GM23338 (cell line): ENCODE measurements at places on chromosomes 12 and 14. TPM values are rescaled to one million over a fixed set of nuclear protein-coding genes. Genes with fewer than 3 reads are reported as not detected.

The IFI27L2 gene
- 16.8 and 23.4 TPM in 2 replicates for total RNA-seq

The OR4K15 gene
- total RNA-seq = not detected in 2 replicates

The LRTM2 gene
- 0.12 TPM in 1 of 2 replicates, not detected in the other for total RNA-seq

The KLRC1 gene
- not detected in 2 replicates for total RNA-seq

The CACNB3 gene
- 3.4 and 4.1 TPM in 2 replicates for total RNA-seq

The KLRD1 gene
- 0.03 TPM in 1 of 2 replicates, not detected in the other for total RNA-seq

The CLEC6A gene
- total RNA-seq = 0.19 TPM in 1 of 2 replicates, not detected in the other

The CEBPE gene
- total RNA-seq = not detected in 2 replicates

The MYF6 gene
- not detected in 2 replicates for total RNA-seq

The APOLD1 gene
- 0.43 and 0.94 TPM in 2 replicates for total RNA-seq

The MDM1 gene
- total RNA-seq = 18.9 and 23.3 TPM in 2 replicates

The PROX2 gene
- total RNA-seq = 0.31 TPM in 1 of 2 replicates, not detected in the other

The PPP1R1A gene
- 7.6 and 8.4 TPM in 2 replicates for total RNA-seq

The KRT82 gene
- not detected in 2 replicates for total RNA-seq

The FOXG1 gene
- total RNA-seq = 0.10 and 0.12 TPM in 2 replicates

DNA sequence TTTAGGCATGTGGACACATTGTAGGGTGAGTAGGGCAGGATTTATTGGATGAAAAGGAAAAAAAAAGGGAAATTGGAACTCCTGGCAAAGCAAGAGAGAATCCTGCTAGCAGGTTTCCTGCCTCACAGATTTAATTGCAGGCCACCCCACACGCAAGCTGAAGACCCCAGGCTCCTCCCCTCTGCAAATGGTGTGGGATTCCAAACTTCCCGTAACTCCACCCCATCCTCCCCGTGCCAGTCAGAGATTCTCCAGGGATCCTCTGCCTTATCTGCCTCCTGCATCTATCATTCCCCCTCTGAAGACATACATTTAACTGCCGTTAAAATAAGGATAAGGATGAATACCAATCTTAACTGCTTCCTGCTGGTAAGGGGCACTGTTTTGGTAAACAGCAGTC lies 249.8 kb upstream of the GARIN2 start:
- DNase-seq = peak; percentile 5

GRCh38 chr12:6540181-6540877 lies 6.0 kb downstream of the GAPDH start:
- DNase-seq = peak; percentile 95

GRCh38 chr12:13454991-13455777 lies 258.7 kb downstream of the EMP1 start:
- DNase-seq = no peak

- DNase-seq = peak; percentile 91
Observed at GRCh38 chr12:7374423-7375144, 69.4 kb downstream of the CD163L1 start.

DNA sequence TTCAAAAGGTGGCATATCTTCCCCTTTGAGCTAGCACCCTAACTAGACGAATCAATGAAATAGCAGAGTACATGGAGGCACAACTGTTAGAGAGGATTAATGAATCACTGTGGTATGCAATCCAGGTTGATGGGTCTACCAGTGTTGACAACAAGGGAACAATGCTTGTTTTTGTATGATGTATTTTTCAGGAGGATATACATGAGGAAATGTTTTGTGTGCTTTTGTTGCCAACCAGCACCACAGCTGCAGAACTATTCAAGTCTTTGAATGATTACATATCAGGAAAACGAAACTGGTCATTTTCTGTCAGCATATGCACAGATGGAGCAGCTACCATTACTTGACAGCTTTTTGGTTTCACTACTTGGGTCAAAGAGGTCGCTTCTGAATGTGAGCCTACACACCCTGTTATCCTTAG lies 142.6 kb downstream of the GPHN start:
- DNase-seq = no peak

GRCh38 chr12:41277946-41278267 lies 89.8 kb downstream of the PDZRN4 start:
- no peak for DNase-seq

DNA sequence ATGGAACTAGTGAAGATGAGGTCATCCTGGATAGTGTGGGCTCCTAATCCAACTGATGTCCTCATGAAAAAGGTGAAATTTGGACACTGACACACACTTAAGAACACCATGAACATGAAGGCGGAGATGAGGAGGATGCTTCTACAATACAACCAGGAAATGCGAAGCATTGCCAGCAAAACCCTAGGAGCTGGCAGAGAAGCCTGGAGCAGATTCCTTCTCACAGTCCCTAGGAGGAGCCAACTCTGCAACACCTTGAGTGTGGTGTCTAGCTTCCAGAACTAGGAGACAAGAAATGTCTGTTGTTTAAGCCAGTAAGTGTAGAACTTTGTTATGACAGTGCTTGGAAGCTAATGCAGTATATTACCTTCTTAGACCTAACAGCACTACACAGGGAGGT lies 191.9 kb upstream of the PWP1 start:
- DNase-seq = no peak

GRCh38 chr12:851913-852312 lies 97.6 kb downstream of the RAD52 start:
- DNase-seq = no peak

DNA sequence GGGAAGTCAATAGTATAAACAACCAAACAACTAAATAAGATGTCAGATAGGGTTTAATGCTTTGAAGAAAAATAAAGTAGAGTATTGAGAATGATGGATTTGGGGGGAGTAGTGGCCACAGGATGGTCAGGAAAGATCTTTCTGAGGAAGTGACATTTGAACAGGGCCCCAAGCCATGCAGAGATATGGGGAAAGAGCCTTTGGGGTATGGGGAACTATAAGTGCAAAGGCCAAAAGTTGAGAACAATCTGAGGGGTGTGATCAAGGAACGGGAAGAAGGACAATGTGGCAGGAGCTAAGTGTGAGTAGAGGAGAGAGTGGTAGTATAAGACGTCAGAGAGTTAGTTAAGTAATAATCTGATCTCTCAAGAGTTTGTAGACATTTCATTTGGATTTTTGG lies 1.3 kb downstream of the MRPS35 start:
- DNase-seq = no peak

DNA sequence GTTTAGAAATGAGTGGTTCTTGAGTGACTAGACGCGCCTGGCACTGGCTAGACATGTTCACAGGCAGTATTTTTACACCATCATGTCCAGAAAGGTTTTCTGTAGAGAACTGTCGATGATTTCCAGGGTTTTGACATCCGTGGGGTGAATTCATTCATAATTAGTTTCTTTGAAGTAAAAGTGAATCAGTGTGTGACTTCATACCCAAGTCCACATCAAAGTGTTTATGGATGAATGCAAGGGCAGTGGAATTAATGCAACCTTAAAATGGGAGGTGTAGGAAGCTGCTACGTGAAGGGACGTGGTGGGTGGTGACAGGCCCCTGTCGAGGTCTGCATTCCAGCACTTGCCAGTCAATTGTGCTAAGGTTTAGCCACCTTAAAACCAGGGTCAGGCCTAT lies 38.4 kb upstream of the ELK3 start:
- no peak for DNase-seq

DNA sequence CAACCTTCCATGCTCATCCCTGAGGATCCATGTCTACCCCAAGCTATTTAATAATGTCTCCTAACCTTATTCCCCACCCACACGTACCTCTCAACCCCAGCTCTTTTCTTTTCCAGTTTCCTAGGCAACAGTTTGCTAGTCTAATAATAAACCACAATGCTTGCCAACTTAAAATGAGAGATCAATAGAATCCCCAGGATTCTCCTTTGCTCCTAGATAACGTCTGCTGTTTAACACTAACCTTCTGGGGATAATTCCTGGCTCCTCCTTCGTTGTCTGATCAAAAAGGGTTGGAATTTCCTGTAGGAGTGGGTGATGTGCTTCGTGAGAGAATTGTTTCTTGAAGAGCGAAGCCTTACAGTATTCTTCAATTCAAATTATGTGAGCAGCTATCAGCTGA lies 42.2 kb upstream of the DBX2 start:
- no peak for DNase-seq

DNA sequence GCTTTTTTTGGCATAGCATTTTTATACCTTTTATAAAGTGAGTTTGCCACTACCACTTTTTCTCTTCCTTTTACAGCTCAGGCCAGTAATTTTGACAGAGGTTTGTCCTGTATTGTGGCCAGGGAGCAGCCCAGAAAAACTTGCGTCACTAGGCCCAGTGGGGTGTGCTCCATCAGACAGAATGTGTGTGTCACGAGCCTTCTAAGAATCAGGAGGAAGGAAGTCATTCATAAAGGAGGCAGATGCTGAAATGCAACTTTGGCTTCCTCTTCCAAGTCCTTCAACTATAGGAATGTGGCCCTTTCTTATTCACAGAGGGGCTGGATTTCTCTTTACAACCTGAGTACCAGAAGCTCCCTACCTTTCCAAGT lies 10.1 kb upstream of the RAB35 start:
- peak; percentile 59 for DNase-seq

GRCh38 chr12:114476159-114476558 lies 70.2 kb upstream of the TBX5 start:
- peak; percentile 62 for DNase-seq

GRCh38 chr12:1796515-1797010 lies 23.8 kb upstream of the LRTM2 start:
- peak; percentile 51 for DNase-seq

- peak; percentile 83 for DNase-seq
Observed at GRCh38 chr12:50986966-50987737, 34.8 kb downstream of the HIGD1C start.

GRCh38 chr12:117362391-117362790 lies 965 bp upstream of the NOS1 start:
- no peak for DNase-seq

GRCh38 chr12:116783525-116784237 lies 45.6 kb downstream of the RNFT2 start:
- no peak for DNase-seq

- DNase-seq = no peak
Observed at GRCh38 chr12:110012659-110013058, 13.4 kb downstream of the ANKRD13A start.

GRCh38 chr12:102676812-102677211 lies 196.4 kb upstream of the IGF1 start:
- DNase-seq = no peak

- no peak for DNase-seq
Observed at GRCh38 chr12:123085730-123086487, 65.0 kb downstream of the PITPNM2 start.

DNA sequence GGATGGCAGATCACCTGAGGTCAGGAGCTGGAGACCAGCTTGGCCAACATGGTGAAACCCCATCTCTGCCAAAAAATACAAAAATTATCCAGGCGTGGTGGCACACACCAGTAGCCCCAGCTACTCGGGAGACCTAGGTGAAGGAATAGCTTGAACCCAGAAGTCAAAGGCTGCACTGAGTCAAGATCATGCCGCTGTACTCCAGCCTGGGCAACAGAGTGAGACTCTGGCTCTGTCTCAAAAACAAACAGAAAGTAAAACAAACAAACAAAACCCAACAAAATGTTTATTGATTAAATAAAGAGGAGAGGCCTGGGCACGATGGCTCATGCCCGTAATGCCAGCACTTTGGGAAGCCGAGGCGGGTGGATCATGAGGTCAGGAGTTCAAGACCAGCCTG lies 5.5 kb downstream of the ZCCHC8 start:
- DNase-seq = no peak

DNA sequence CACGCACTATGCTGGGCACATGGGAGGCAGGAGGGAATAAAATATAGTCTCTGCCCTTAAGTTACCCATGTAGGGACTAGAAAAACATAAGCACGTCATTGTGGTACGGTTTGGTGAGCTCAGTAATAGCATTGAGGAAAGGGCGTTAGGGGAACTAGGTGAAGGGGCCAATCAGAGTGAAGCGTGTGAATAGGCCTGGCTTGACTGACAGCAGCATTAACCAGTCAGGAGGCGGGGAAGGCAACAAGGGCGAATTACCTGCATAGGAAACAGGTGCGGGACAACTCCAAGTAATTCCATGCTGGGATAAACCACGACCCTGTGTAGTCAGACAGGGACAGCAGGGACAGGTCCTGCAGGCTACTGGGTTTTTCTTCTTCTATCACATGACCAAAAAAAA lies 107.7 kb downstream of the UNC79 start:
- DNase-seq = peak; percentile 79

- peak; percentile 86 for DNase-seq
Observed at GRCh38 chr14:30283822-30284446, 275.0 kb upstream of the G2E3 start.

GRCh38 chr14:52730709-52731111 lies 744 bp downstream of the STYX start:
- DNase-seq = no peak

DNA sequence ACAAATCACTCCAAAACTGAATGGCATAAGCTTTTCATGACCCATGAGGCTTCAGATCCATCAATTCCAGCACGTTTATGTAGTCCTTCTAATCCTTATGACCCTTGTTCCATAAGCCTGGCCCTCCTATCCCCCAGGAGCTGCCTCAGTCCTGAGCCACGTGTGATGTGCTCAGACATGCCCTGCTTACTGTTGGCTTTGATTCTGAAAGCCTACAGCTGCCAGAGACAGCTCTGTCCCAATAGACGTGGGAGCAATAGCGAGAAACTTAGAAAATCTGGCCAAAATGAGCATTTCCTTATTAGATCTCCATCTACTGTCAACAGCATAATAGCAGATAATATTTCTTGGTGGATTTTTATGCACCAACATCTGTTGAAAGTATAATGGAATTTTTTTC lies 33.2 kb downstream of the DUSP6 start:
- no peak for DNase-seq

- DNase-seq = no peak
Observed at GRCh38 chr12:94704452-94705306, 54.3 kb upstream of the TMCC3 start.

DNA sequence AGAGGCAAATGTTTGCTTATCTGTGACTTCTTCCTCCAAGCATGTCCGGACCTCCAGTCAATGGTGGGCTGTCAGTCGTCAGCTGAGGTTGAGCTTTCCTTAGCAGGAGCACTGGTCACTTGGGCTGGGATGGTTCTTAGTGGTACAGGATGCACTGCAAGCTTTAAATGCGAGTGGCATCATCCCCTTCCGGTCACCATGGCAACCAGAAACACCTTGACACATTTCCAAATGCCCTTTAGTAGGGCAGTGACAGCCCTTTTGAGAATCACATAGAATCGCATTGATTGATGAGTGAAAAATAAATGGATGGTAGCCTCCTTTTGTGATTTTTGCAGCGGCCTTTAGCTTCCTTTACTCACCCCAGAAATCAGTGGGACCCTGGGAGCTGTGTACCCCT lies 24.1 kb downstream of the NTF3 start:
- DNase-seq = no peak

- DNase-seq = no peak
Observed at GRCh38 chr12:97748298-97748697, 285.7 kb downstream of the RMST start.

- DNase-seq = no peak
Observed at GRCh38 chr14:68820999-68821683, 28.3 kb upstream of the ZFP36L1 start.

GRCh38 chr12:52581066-52581465 lies 7.4 kb upstream of the KRT74 start:
- DNase-seq = no peak
